ENCODE measurements at places on chromosomes 6 and 20. TPM values are rescaled to one million over a fixed set of nuclear protein-coding genes. Genes with fewer than 3 reads are reported as not detected.

Gene CGA
- not detected for total RNA-seq

Gene FAXC
- 0.65 TPM for total RNA-seq

Gene EYA2
- total RNA-seq = 0.11 TPM

Gene MEI4
- not detected for total RNA-seq

Gene TTBK1
- not detected for total RNA-seq

Gene KCNS1
- total RNA-seq = 0.09 TPM

Gene MROH8
- total RNA-seq = 1.4 TPM

Gene ENPP5
- not detected for total RNA-seq

Gene SLC32A1
- not detected for total RNA-seq

Gene LTV1
- 16.4 TPM for total RNA-seq

Gene HRH3
- total RNA-seq = not detected

Gene ADTRP
- 0.11 TPM for total RNA-seq

Gene RCAN2
- total RNA-seq = under 0.01 TPM

Gene ANKRD6
- 11.9 TPM for total RNA-seq

Gene MICA
- total RNA-seq = 51.9 TPM

Gene GABRR2
- 0.77 TPM for total RNA-seq

Gene ID4
- total RNA-seq = 0.76 TPM

Gene ZNF334
- 0.22 TPM for total RNA-seq

Gene LY6G5C
- total RNA-seq = 1.4 TPM

Gene RNF182
- 0.09 TPM for total RNA-seq
